ENCODE measurements at places on chromosomes 7 and 10.

DNA sequence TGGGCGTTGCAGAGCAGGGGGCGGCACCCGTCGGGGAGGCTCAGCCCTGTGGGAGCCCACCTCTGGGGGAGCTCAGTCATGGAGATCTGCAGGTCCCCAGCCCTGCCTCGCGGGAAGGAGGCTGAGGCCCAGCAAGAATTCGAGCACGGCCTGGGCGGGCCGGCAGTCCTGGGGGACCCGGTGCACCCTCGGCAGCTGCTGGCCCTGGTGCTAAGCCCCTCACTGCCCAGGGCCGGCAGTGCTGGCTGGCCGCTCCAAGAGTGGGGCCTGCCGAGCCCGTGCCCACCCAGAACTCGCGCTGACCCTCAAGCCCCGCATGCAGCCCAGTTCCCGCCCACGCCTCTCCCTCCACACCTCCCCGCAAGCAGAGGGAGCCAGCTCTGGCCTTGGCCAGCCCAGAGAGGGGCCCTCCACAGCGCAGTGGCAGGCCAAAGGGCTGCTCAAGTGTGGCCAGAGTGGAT, 76.2 kb downstream of the TMEM26 start:
- DNase-seq = no peak

- no peak for DNase-seq
Observed at GRCh38 chr10:58998924-58999713, 177.3 kb upstream of the PHYHIPL start.

GRCh38 chr7:129017264-129017663, 37.6 kb downstream of the TNPO3 start:
- no peak for DNase-seq

DNA sequence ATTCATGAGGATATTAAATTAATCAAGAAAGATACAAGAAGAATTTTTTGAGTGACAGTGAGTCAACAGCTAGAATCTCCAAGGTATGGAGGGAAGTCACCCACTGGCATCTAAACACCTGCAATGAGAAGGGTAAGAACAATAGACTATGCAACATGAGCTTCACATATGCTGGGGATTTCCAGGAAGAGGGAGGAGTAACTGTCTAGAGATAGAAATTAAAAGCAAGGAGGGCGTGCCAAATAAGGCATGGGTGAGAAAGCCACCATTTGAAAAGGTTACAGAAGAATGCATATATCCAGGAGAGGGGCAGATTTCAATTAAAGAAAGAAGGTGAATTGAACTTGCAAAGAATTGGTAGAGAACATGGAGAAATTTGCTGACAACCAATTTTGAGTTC, 365.7 kb downstream of the GPR37 start:
- no peak for DNase-seq

DNA sequence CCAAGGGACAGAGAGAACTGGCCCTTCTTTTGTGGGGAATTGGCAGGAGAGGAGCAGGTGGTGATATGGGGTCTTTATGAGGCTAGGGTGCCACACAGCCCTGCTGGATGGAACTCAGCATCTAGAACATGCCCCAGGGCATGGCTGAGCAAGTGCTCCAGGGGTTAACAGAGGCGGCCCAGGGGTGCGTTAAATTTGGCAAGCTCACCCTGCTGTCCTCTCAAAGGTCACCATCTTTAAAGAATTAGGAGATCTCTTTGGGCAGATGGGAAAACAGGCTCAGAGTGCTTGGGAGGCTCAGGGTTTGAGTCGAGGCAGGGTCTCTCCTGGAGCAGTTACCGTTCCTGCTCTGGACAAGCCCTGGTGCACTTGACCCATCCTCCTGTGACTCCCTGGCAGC, 21.4 kb upstream of the UNC5B start:
- no peak for DNase-seq

- DNase-seq = no peak
Observed at GRCh38 chr7:20466543-20467021, 135.9 kb downstream of the ITGB8 start.

GRCh38 chr7:79340212-79340611, 113.3 kb downstream of the MAGI2 start:
- no peak for DNase-seq

GRCh38 chr10:95508730-95509129, 52.4 kb downstream of the SORBS1 start:
- no peak for DNase-seq

DNA sequence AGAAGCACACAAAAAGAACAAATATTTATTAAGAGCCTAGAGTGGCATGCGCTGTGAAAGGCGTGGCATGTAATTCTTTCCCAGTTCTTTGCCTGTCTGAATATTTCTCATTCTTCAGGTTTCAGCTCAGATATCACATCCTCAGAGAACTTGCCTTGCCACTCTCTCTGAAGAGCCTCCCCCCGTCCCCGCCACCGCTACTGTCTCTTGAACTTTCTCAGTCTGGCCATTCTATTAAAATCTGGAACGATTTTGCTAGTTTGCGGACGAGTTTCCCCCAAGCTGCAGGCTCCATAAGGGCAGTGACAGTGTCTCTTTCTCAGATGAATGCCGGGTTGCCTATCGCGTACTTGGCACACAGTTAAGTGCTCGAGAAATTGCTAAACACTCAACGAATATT, 787 bp upstream of the PLEKHA1 start:
- peak; percentile 9 for DNase-seq

DNA sequence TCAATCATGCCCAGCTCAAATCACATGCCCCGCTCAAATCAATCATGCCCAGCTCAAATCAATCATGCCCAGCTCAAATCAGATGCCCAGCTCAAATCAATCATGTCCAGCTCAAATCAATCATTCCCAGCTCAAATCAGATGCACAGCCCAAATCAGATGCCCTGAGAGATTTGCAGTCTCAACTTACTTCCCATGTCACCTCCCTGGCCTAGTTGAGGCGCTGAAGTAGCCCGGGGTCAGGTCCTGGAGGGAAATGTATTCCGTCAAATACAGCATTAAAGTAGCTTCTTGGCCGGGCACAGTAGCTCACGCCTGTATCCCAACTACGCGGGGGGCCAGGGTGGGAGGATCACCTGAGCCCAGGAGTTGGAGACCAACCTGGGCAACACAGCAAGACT, 15.7 kb upstream of the PRKAR1B start:
- no peak for DNase-seq

GRCh38 chr10:53127686-53128085, 355.1 kb upstream of the MBL2 start:
- no peak for DNase-seq

- DNase-seq = peak; percentile 54
Observed at GRCh38 chr7:5423976-5424748, 528 bp upstream of the TNRC18 start.

- DNase-seq = no peak
Observed at GRCh38 chr10:30781670-30782121, 152.1 kb upstream of the LYZL2 start.

- DNase-seq = peak; percentile 75
Observed at GRCh38 chr7:129635300-129636029, 23.9 kb downstream of the NRF1 start.

DNA sequence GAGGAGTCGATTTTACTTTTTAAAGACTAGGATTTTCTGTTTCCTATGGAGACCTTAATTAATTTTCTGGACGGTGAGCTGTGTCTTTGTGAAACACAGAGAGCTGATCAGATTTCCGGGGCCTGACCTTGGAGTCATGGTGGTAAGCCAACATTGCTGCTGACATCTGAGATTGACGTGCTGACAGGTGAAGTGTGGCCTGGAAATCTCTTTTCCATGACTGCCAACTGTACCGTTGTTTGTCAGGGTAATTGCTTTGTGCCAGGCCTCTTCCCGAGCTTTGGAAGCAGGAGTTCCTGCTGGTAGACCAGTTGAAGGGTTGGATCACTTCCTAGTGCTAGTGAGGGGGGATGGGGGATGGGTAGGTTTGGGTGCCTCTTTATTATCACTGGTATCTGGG, 71.2 kb downstream of the ADRA2A start:
- no peak for DNase-seq

DNA sequence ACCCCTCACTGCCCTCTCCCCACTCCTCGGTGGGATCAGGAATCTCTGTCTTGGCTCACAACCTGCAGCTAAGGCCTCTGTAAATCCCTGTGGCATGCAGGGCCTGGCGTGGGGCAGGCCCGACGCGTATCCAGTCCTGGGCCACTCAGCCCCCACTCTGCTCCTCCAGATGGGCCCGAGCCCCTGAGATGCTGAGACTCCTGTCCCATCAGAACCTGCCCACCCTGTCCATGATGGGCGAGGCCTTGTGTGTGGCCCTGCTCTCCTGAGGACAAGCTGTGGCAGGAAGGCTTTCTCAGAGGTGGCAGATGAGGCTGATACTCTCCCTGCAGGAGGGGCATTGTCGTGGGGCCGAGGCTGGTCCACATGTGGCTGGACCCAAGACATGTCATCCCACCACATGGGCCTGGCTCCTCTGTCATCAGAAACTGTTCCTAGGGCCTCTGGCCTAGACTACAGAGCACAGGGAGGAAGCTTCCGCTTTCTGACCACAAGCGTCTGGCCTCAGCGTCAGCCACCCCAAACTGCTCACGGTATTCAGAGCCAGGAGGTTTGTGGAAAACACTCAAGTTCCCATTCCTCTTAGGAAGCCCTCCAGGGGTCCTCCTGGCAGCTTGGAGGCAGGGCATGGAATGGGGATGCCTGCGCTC, 6.0 kb downstream of the ALOX5 start:
- DNase-seq = no peak

- peak; percentile 35 for DNase-seq
Observed at GRCh38 chr7:23467806-23468525, 2.3 kb downstream of the IGF2BP3 start.

DNA sequence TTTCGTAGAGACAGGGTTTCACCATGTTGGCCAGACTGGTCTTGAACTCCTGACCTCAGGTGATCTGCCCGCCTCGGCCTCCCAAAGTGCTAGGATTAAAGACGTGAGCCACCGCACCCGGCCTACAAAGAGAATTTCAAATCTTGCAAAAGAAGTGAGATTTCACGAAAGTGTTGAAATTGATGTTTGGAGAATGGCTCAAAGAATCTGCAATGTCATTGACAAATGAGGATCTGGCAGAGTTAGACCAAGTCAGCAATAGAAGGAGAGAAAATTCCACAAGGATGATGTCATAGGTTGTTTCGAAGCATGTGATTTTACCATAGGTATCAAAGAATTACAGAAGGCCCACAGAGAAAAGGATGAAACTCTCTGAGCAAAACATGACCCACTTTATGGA, 71.7 kb downstream of the LYZL2 start:
- no peak for DNase-seq

GRCh38 chr7:97005183-97006054, at the start of gene DLX6:
DLX6 (plus strand) TSS chr7:97005553; CDS start chr7:97005978, 425 bp downstream.
- peak; percentile 67 for DNase-seq

- DNase-seq = no peak
Observed at GRCh38 chr10:31702005-31702404, 226.6 kb downstream of the ARHGAP12 start.

- DNase-seq = peak; percentile 21
Observed at GRCh38 chr10:120221873-120222485, 235.0 kb upstream of the PLPP4 start.

GRCh38 chr7:94898340-94898739, 9.1 kb upstream of the PPP1R9A start:
- DNase-seq = no peak

DNA sequence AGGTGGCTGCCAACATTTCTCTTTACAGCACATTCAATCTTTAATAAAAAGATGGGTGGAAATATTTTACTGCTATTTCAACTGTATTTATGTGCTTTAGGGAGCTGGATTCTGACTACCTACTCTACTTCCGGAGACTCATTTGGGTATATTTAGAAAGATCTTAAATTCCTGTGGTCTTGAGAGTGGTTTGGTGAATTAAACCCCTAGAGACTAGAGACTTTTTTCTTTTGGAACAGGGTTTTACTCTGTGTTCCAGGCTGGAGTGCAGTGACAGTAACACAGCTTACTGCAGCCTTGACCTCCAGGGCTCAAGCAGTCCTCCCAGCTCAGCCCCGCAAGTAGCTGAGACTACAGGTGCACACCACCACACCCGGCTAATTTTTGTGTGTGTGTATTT, 79.0 kb upstream of the HABP2 start:
- DNase-seq = no peak

DNA sequence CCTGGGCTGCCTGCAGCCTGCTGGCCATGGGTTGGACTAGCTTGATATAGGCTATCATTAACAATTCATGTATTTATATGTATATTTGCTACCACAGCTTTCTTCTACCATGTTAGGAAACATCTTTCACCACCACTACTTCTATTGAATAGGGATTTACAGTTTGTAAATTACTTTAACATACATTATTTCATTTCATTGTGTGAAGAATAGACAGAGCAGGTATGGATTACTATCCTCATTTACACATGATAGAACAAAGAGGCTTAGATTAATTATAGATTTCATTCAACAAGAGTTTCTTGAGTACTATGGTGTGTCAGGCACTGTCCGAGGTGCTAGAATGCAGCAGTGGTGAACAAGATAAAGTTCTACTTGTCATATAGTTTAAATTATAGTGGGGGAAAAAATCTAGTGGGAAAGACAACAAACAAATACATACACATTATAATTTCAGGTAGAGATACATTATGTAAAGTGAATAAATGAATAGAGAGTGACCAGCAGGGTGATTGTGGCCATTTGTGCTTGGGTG, 20.6 kb downstream of the VTI1A start:
- DNase-seq = no peak

GRCh38 chr10:64574371-64574770, 1053.2 kb downstream of the REEP3 start:
- no peak for DNase-seq

DNA sequence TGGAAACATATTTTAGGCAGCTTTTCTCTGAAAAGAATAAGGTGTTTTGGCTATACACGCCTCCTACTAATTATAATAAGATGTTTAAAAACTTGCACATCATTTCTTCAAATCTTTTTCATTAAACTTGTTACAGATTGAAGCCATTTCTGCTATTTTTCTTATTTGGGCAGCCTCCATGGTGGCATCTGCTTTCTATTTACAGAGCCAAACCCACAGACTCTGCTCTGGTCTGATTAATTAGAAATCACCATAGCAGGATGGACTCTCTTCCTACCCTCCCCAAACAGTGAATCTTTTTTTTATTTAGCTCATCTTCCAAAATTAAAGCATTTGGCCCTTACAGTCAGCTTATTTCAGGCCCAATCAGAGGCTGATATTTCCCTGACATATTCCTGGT, 85.7 kb upstream of the AOAH start:
- DNase-seq = no peak

All from stimulated activated CD4-positive, alpha-beta T cell treated with anti-CD3 and anti-CD28 coated beads, Interleukin-15, amount 100 ng/mL, for 24 hours (primary cell).